Activated naive CD8-positive, alpha-beta T cell treated with anti-CD3 and anti-CD28 coated beads, Interleukin-2, amount 50 U/mL, for 24 hours (primary cell): ENCODE measurements at places on chromosomes 12 and 14.
A peak's percentile ranks its signal among the peaks of the same experiment; 100 is the strongest.

DNA sequence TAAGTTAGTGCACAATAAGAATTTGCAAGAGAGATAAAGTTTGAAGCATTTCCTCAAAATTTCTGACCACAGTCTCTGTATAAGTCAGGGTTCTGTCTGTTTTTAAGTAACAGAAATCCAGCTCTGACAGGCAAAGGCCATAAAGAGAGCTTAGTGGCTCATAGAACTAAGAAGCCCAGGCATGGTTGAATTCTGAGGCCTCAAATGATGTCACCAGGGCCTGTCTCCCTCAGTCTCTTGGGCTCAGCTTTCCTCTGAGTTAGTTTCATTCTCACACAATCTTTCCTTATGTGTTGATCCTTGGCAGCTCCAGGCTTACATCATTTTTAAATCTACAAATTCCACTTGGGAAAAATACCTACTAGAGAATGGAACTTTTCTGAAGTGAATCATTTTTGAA is 173.4 kb upstream of the ATP2B1 start:
- DNase-seq = no peak

- no peak for DNase-seq
These were observed 51.3 kb downstream of the SLC6A12 start for GRCh38 chr12:162467-163307.

- no peak for DNase-seq
These were observed 202.4 kb downstream of the ITPR2 start for GRCh38 chr12:26630546-26631027.

GRCh38 chr12:1741154-1741949 is 50.5 kb downstream of the ADIPOR2 start:
- no peak for DNase-seq

- DNase-seq = no peak
These were observed 5.3 kb downstream of the BHLHE41 start for GRCh38 chr12:26119391-26119989.

- no peak for DNase-seq
These were observed 45.4 kb downstream of the JAG2 start for GRCh38 chr14:105123064-105123665.

GRCh38 chr14:70785556-70785955 is 23.8 kb downstream of the MAP3K9 start:
- no peak for DNase-seq

GRCh38 chr12:7375145-7375543 is 68.8 kb downstream of the CD163L1 start:
- no peak for DNase-seq

- peak; percentile 89 for DNase-seq
These were observed 576 bp downstream of the SYNE3 start for GRCh38 chr14:95515596-95516552.

- DNase-seq = no peak
These were observed 311.0 kb upstream of the RGS6 start for GRCh38 chr14:71621276-71621675.

GRCh38 chr14:52363961-52364360 is 49.8 kb downstream of the PTGER2 start:
- DNase-seq = no peak

GRCh38 chr12:40016980-40017379 is 88.9 kb downstream of the SLC2A13 start:
- no peak for DNase-seq

DNA sequence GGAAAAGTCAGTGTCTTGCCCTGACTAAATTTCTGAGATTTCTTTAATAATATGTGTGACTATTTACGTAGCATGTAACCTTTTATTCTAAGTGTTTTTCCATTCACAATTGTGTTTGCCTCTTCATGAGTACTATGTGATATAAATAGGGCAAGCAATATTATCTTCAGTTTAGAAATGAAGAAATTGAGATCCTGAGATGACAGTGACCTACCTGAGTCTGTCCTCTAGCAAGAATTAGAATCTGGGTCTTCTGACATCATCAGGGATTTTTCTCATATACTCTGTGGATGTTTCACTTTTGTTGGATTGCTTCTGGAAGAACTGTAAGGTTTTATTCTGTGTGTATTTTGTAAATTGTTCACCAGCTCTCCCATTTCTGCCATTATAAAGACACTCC is 35.0 kb downstream of the TMTC2 start:
- no peak for DNase-seq

- no peak for DNase-seq
These were observed 369.2 kb upstream of the PDE3A start for GRCh38 chr12:19998961-19999804.
